ENCODE measurements at places on chromosomes 12 and 14.

- no peak for DNase-seq
Observed at GRCh38 chr12:69929125-69929524, 104.1 kb downstream of the MYRFL start.

DNA sequence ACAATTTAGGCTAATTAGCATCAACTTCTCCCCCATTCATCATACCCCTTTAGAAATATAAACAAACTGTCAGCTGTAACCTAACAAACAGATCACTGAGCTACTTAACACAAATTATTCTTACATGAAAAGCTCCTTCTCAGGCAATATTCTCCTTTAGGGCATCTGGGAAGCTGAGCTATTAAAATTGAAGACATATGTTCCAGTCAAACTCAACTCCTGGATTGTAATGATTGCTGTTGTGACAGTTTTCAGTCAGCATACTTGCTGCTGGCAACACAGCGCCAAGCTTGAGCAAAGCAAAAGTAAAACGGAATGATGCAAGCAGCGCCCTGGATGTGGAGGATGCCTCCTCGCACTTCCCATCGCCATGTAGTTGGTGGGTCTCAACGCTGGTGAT lies 82.4 kb downstream of the SLC25A21 start:
- no peak for DNase-seq

GRCh38 chr14:33029511-33029910 lies 90.8 kb downstream of the NPAS3 start:
- no peak for DNase-seq

GRCh38 chr12:108363165-108363564 lies 24.1 kb upstream of the CMKLR1 start:
- DNase-seq, result no peak

DNA sequence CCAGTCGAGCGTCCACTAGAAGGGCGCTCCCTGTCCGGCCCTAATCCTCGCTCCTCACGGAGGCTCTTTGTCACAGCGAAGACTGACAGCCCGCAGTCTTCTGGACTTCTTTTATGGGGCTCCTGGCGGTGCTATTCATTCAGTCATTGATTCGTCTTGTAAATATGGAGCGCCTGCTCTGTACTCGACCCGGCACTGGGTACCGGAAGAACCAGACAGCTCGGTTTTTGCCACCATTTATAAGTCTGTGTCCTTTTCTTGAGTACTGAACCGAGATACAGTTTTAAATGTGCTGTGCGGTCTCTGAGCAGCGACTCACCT lies 570 bp downstream of the DMAC2L start:
- peak; percentile 75 for DNase-seq

DNA sequence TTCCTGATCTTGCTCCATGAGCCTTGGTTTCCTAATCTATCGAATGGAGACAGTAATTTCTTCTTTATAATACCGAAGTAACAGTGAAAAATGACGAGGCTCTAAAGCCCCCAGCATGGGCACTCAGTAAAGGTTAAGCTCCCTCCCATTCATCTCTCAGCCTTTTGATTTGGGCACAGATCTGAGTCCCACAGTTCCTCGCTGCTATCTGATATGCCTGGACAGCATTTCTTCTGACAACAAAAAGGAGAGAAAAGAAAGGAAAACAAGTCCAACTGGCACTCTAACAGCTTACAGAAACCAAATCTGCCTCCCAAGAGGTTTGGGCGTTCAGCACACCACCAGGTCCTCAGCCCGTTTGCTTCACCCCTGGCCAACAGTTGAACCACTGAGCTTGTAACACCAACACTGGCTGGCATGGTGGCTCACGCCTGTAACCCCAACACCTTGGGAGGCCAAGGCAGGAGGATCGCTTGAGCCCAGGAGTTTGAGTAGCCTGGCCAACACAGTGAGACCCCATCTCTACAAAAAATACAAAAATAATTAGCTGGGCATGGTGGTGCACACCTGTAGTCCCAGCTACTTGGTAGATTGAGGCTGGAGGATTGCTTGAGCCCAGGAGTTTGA lies 19.5 kb downstream of the CCDC88C start:
- DNase-seq, result no peak

GRCh38 chr14:33962016-33962415 lies 11.1 kb upstream of the EGLN3 start:
- no peak for DNase-seq

- no peak for DNase-seq
Observed at GRCh38 chr12:124422142-124422569, 127.3 kb downstream of the RFLNA start.
